Aortic smooth muscle cell (primary cell): ENCODE measurements at places on chromosomes 11 and 22. TPM values are rescaled to one million over a fixed set of nuclear protein-coding genes. Genes with fewer than 3 reads are reported as not detected.

TRPC6 gene
- total RNA-seq = 0.99 and 1.5 TPM in 2 replicates

SCARF2 gene
- 22.6 and 26.4 TPM in 2 replicates for total RNA-seq

OR4A16 gene
- total RNA-seq = not detected in 2 replicates

SMDT1 gene
- total RNA-seq = 13.2 and 19.7 TPM in 2 replicates

ARHGAP20 gene
- 6.5 and 9.0 TPM in 2 replicates for total RNA-seq

TRIM48 gene
- total RNA-seq = not detected in 2 replicates

WNT11 gene
- total RNA-seq = 0.26 and 0.68 TPM in 2 replicates

NLRP14 gene
- 0.37 and 0.92 TPM in 2 replicates for total RNA-seq

CCDC116 gene
- 0.19 TPM in 1 of 2 replicates, not detected in the other for total RNA-seq

PYGM gene
- total RNA-seq = 1.3 and 1.4 TPM in 2 replicates

CELSR1 gene
- 1.6 and 1.8 TPM in 2 replicates for total RNA-seq

LRRC32 gene
- total RNA-seq = 126 and 128 TPM in 2 replicates

TMPRSS13 gene
- total RNA-seq = not detected in 2 replicates

ZBTB16 gene
- 0.12 and 0.13 TPM in 2 replicates for total RNA-seq

TRIM77 gene
- not detected in 2 replicates for total RNA-seq

OR51D1 gene
- not detected in 2 replicates for total RNA-seq

VSIG2 gene
- total RNA-seq = 0.06 and 0.13 TPM in 2 replicates

SEC14L6 gene
- 0.12 and 0.13 TPM in 2 replicates for total RNA-seq

SCGB1A1 gene
- not detected in 2 replicates for total RNA-seq

CCDC188 gene
- total RNA-seq = 1.7 and 3.5 TPM in 2 replicates

SLC6A5 gene
- not detected in 2 replicates for total RNA-seq

PRDM11 gene
- 3.8 and 4.0 TPM in 2 replicates for total RNA-seq

INS gene
- not detected in 2 replicates for total RNA-seq

TMPRSS5 gene
- total RNA-seq = under 0.01 and 0.31 TPM in 2 replicates

KDM4D gene
- 0.50 and 0.53 TPM in 2 replicates for total RNA-seq

GLYAT gene
- not detected in 2 replicates for total RNA-seq

TMEM191B gene
- total RNA-seq = 1.6 and 3.1 TPM in 2 replicates

FANCF gene
- 6.3 and 7.0 TPM in 2 replicates for total RNA-seq

LARGE2 gene
- total RNA-seq = not detected in 2 replicates

SAA2 gene
- total RNA-seq = not detected in 2 replicates
